ENCODE measurements at places on chromosomes 5 and 9.

GRCh38 chr9:120235081-120235480 lies 344.9 kb downstream of the CDK5RAP2 start:
- DNase-seq = no peak

DNA sequence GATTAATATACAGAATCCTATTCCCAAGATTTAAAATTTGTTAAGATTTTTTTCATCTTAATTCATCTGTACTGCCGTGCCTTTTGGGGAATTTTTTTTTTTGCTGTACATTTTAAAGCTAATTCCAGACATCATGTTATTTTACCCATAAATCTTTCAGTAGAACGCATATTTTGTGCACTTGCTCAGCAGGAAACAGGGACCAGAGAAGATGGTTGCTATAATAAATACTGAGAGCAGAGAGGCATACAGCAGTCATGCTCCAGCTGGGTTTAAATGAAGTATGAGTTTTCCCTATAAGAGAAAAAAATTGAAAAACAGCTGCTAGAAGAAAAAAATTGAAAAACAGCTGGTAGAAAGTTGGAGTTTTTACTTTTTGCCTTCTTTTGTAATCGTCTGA lies 196.9 kb upstream of the PUM3 start:
- DNase-seq = no peak

GRCh38 chr9:5799314-5799713 lies 33.6 kb downstream of the ERMP1 start:
- DNase-seq = no peak

DNA sequence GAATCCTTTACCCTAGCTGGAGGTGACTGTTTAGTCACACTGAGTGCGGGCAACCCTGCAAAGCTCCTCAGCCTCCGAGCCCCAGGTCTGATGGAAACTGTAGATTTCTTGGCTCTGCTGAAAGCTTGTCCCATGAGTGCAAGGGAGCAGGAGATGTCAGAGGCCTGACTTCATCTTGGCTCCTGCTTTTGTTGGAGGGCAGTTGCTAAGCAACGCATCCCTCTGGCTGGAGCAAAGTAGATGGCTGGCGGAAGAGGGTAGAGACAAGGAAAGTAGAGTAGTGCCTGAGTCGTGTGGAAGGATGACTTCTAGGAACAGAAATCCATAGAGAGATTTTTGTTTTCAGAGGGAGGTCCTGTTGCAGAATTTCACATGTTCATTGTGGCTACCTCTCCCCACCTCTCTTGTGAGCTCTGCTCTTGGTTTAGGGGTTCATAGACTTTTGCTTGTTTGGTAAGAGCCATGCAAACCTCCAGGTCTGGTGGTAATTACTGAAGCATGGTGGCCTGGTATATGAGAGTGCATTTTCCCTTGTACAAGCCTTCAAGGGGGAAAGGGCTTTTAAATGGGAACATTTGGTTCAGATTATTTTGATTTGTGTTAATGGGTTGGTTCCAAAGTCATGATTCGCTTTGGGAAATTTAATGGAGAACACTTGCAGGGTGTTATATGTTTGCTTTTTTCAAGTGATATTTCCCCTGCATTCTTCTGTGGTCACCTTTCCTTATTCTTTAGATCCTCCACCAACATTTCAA lies 71.5 kb downstream of the ARHGAP26 start:
- no peak for DNase-seq

DNA sequence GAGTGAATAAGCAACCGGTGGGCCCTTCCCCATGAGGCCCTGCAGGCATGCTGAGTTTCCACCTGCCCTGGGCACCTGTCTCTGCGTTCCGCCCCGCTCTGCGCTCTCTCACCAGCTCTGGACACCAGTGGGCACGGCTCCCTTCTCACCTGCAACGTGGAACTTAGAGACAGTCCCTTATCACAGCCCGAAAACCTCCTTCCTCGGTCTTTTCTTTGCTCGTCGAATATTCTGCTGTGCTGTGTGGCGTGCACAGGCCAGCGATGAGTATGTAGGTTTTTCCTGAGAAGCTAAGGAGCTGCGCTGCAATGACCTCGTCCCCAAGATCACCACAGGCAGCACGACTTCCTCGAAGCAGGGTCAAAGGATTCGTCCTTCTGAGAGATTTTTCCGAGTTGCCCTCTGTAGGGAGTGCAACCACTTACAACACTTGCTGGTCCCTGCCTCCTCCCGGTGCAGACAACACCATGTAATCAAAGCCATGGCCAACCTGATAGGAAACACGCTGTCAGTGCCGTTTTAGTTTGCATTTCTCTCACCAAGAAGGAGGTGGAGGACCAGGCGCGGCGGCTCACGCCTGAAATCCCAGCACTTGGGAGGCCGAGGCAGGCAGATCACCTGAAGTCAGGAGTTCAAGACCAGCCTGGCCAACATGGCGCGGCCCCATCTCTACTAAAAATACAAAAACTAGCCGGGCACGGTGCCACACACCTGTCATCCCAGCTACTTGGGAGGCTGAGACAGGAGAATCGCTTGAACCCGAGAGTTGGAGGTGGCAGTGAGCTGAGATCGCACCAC lies 27.2 kb upstream of the NOTCH1 start:
- DNase-seq = no peak

All from stimulated activated CD4-positive, alpha-beta T cell treated with anti-CD3 and anti-CD28 coated beads, Interleukin-2, amount 100 ng/mL, for 48 hours (primary cell).